H1 (cell line): ENCODE measurements at places on chromosomes 2 and 18. TPM values are rescaled to one million over a fixed set of nuclear protein-coding genes. Genes with fewer than 3 reads are reported as not detected.

DNA sequence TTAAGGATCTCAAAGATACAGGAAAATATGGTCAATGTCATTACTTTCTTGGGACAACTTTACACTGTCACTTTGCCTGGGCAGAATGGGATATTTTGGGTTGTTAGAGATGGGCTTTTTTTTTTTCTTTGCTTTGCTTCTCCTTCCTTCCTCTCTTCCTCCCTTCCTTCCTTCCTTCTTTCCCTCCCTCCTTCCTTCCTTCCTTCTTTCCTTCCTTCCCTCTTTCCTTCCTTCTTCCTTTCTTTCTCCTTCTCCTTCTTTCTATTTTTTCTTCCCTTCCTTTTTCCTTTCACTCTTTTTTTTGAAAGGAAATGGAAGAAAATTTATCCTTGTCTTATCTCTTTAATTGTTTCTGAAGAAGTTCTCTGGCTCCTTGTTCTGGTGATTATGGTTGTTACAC is 180.0 kb upstream of the CCDC68 start:
- DNase-seq: no peak
- no peaks in the 10 kb centered on the region for H3K36me3 ChIP-seq
- no peak overlapping the region for H3K27ac ChIP-seq
- H3K27me3 ChIP-seq: no peaks in the 10 kb centered on the region

DNA sequence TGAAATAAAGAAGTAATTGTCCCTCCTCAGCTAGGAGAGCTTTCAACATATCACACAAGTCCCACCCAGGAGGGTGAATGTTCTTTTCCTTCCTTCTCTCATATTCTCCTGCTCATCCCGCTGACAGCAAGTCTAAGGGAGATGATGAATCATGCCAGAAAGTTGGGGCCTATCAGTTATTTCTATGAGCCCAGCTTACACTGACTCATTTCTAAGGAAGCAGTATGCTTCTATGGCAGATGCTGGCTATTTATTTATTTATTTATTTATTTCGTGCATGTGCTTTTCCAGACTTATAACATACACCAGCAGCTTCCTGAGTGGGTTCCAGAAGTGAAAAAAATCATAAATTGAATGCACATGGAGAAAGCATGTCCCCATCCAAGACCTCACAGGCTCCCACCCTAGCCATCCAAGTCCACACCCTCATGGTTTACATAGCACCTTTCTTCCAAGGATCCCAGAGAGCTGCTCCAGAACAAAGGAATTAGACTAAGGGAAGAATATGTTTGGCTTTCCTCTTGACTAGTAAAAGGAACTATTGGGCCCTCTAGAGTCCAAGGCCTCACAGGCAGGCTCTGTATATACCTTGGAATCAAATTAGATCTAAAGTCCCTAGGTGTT is 1074.2 kb upstream of the ZEB2 start:
- no peak overlapping the region for H3K27ac ChIP-seq
- H3K36me3 ChIP-seq: no peaks in the 10 kb centered on the region
- no peaks in the 10 kb centered on the region; the same call in 1 of the 2 replicates for H3K4me1 ChIP-seq
- no peak for DNase-seq
- no peak overlapping the region for H3K4me3 ChIP-seq

GRCh38 chr2:223099561-223099960 is 47.6 kb downstream of the KCNE4 start:
- DNase-seq: no peak
- no peak overlapping the region for H3K4me3 ChIP-seq
- no peaks in the 10 kb centered on the region for H3K27me3 ChIP-seq
- no peak overlapping the region for H3K27ac ChIP-seq
- peaks cover 3% of the 10 kb centered on the region; the same call in 1 of the 2 replicates for H3K4me1 ChIP-seq

DNA sequence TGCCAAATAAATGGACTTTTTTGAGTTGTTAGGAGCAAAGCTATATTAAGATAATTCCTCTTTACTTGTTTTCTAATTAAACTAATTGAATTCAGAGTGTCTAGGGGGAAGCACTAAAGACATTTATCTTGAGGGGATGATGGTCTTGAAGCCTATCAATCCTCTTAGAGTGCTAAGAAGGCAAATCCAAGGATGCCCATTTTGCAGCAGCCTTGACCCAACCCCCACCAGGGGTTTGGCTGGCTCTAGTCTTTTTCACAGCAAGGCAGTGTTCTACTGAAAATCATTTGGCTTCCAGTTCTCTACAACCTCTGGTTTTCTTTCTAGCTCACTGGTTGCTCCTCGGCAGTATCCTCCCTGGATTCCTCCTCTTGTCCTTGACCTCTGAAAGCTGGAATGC is 6.5 kb upstream of the RAX start:
- DNase-seq: no peak
- H3K4me3 ChIP-seq: no peak overlapping the region
- no peak overlapping the region for H3K27ac ChIP-seq
- H3K36me3 ChIP-seq: no peaks in the 10 kb centered on the region
- H3K27me3 ChIP-seq: peaks cover 27% of the 10 kb centered on the region

GRCh38 chr2:124081154-124081716 is 56.1 kb downstream of the CNTNAP5 start:
- no peak overlapping the region for H3K4me3 ChIP-seq
- no peak for DNase-seq
- no peaks in the 10 kb centered on the region for H3K4me1 ChIP-seq
- no peaks in the 10 kb centered on the region for H3K27me3 ChIP-seq

DNA sequence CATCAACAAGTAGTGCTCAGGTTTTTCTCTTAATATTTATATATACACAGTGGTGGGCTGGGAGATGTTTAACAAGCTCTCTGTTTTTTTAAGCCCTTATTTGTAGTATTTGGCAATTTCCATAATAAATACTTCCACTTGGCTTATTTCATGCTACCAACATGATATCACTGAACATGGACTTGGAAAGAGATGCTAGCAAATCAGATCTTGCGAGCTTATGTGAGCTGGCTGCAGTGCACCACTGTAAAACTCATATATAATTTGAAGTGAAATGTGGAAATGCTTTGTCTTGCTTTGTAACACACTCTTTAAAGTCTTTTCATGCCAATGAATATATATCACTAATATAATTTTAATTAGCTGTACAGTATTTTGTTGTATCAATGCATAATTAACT is 155.7 kb downstream of the ALK start:
- DNase-seq: no peak
- no peaks in the 10 kb centered on the region for H3K27me3 ChIP-seq
- no peak overlapping the region for H3K4me3 ChIP-seq
- H3K27ac ChIP-seq: no peak overlapping the region

GRCh38 chr18:48769006-48769636 is 181.6 kb downstream of the SMAD7 start:
- DNase-seq: no peak
- no peak overlapping the region for H3K4me3 ChIP-seq
- H3K27ac ChIP-seq: no peak overlapping the region
- H3K27me3 ChIP-seq: no peaks in the 10 kb centered on the region

GRCh38 chr2:86360776-86361175 is 23.4 kb upstream of the REEP1 start:
- no peak overlapping the region for H3K4me3 ChIP-seq
- H3K36me3 ChIP-seq: no peaks in the 10 kb centered on the region
- no peak for DNase-seq
- H3K4me1 ChIP-seq: peaks cover 6% of the 10 kb centered on the region
- no peaks in the 10 kb centered on the region for H3K27me3 ChIP-seq

DNA sequence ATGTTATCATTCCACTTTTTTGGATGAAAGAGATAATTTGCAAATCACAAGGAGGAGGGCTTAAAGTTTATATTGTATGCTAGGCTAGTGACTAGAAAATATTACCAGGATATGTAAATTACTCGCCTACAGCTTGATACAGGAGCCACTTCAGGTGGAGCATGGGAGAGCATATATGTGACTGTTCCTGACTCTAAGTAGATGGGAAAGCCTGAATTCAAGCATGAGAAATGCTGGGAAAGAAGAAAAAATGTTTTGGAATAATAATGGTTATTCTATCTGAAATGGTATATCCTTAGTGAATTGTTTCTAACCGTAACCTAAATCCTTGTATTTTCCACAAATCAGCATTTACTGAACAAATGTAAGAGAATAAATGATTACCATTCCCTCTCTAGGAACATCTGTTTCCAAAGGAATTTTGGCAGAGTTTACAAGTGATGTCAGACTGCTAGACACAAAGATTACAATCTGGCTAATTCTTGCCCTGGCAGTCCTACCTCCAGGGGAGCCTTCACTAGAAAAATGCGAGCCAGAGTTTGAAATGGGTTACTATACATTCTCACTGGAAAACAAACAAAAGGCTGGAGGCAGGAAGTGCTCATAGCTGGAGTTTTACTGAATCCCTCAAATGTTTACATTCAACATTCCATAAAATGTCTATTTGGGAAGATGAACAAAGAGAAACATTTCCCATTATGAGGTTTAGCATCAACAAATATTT is 129.4 kb upstream of the MAPRE2 start:
- H3K36me3 ChIP-seq: no peaks in the 10 kb centered on the region
- DNase-seq: no peak
- no peak overlapping the region for H3K4me3 ChIP-seq
- H3K27me3 ChIP-seq: no peaks in the 10 kb centered on the region

- no peak for DNase-seq
- no peaks in the 10 kb centered on the region for H3K4me1 ChIP-seq
- H3K27ac ChIP-seq: no peak overlapping the region
- no peaks in the 10 kb centered on the region for H3K27me3 ChIP-seq
These were observed 39.8 kb downstream of the ANO7 start for GRCh38 chr2:241228081-241228859.

- H3K4me3 ChIP-seq: no peak overlapping the region
- no peaks in the 10 kb centered on the region for H3K36me3 ChIP-seq
- H3K27ac ChIP-seq: no peak overlapping the region
- no peaks in the 10 kb centered on the region for H3K4me1 ChIP-seq
These were observed 561.2 kb downstream of the METTL4 start for GRCh38 chr18:2009942-2010697.

GRCh38 chr2:101500860-101501259 is 25.9 kb upstream of the RFX8 start:
- DNase-seq: no peak
- H3K27me3 ChIP-seq: no peaks in the 10 kb centered on the region
- H3K4me3 ChIP-seq: no peak overlapping the region
- H3K4me1 ChIP-seq: no peaks in the 10 kb centered on the region

- H3K27me3 ChIP-seq: no peaks in the 10 kb centered on the region
- H3K4me1 ChIP-seq: peaks cover 14% of the 10 kb centered on the region
These were observed 14.5 kb downstream of the CYB5A start for GRCh38 chr18:74277296-74277695.

GRCh38 chr2:80591233-80591632 is 286.7 kb upstream of the LRRTM1 start:
- H3K27ac ChIP-seq: no peak overlapping the region
- H3K4me3 ChIP-seq: no peak overlapping the region
- no peak for DNase-seq
- no peaks in the 10 kb centered on the region for H3K4me1 ChIP-seq

GRCh38 chr2:151475071-151475470 is 65.4 kb downstream of the RIF1 start:
- DNase-seq: no peak
- peaks cover 16% of the 10 kb centered on the region for H3K36me3 ChIP-seq
- no peak overlapping the region for H3K27ac ChIP-seq

GRCh38 chr18:6363216-6363615 is 51.5 kb downstream of the L3MBTL4 start:
- H3K4me1 ChIP-seq: peaks cover 21% of the 10 kb centered on the region
- no peak for DNase-seq
- H3K36me3 ChIP-seq: no peaks in the 10 kb centered on the region
- no peak overlapping the region for H3K27ac ChIP-seq
- no peak overlapping the region for H3K4me3 ChIP-seq

DNA sequence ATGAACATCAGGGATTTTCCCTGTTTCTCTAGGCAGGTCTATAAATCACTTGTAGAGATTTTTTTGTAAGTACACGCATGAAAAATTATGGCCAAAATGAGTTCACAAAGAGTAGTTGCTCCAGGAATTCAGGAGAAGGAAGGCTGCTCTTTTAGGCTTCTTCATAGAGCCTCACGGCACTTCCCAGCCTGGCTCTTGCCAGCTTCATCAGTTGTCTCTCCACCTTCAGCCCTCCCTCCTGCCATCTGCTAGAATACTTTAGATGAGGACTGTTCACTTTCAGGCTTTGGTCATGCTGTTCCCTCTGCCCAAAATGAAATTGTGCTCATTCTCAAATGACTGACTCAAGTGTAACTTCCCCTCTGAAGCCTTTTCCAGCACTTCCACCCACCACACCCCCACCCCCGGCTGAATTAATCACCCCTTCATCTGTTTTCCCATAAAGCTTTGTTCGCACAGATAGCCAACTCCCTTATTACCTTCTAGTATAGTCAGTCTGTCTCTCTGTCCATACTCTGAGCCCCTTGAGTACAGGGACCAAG is 1.8 kb upstream of the ABCA12 start:
- H3K27me3 ChIP-seq: no peaks in the 10 kb centered on the region
- DNase-seq: no peak
- no peaks in the 10 kb centered on the region for H3K4me1 ChIP-seq
- H3K4me3 ChIP-seq: no peak overlapping the region
- H3K27ac ChIP-seq: no peak overlapping the region

DNA sequence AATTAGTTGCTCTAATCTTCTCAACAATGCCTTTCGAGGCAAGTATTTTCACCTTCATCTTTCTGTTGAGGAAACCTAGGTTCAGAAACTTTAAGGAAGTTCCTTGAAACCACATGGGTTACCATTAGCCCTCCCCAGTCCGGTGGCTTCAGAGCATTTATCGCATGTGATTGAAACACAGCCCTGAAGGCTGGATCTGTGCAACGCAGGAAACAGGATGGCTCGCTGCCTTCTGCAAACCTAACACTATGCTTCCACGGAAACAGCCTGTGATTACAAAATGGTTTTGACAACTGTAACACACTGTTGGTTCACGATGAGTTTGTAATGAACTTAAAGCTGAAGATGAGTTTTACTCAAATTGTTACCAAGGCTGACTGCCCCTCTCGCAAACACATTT is 68.5 kb downstream of the EPB41L3 start:
- H3K27ac ChIP-seq: no peak overlapping the region
- H3K4me3 ChIP-seq: no peak overlapping the region
- no peak for DNase-seq
- peaks cover 7% of the 10 kb centered on the region; the same call in 1 of the 2 replicates for H3K4me1 ChIP-seq

- H3K4me3 ChIP-seq: no peak overlapping the region
- DNase-seq: no peak
- no peaks in the 10 kb centered on the region for H3K36me3 ChIP-seq
These were observed 1.3 kb downstream of the ADRA2B start for GRCh38 chr2:96114903-96115581.

- no peak overlapping the region for H3K4me3 ChIP-seq
- H3K27ac ChIP-seq: no peak overlapping the region
- no peaks in the 10 kb centered on the region for H3K27me3 ChIP-seq
- H3K36me3 ChIP-seq: no peaks in the 10 kb centered on the region
- DNase-seq: no peak
These were observed 268.1 kb upstream of the ATP5MC3 start for GRCh38 chr2:175449616-175450015.

- no peaks in the 10 kb centered on the region for H3K36me3 ChIP-seq
- H3K27me3 ChIP-seq: no peaks in the 10 kb centered on the region
These were observed 99.5 kb downstream of the FHOD3 start for GRCh38 chr18:36397033-36397432.

Gene TMEFF2
- polyA plus RNA-seq: 0.91 and 1.0 TPM in 2 replicates

Gene TMEM163
- 3.1 and 3.2 TPM in 2 replicates for polyA plus RNA-seq

Gene TSN
- 30.6 and 44.4 TPM in 2 replicates for polyA plus RNA-seq

Gene CCDC74B
- 6.4 and 8.1 TPM in 2 replicates for polyA plus RNA-seq

Gene PRKAG3
- polyA plus RNA-seq: not detected in 2 replicates

Gene FHOD3
- 7.6 and 9.7 TPM in 2 replicates for polyA plus RNA-seq

Gene DYSF
- 5.8 and 6.6 TPM in 2 replicates for polyA plus RNA-seq

Gene RNASEH1
- 11.7 and 13.9 TPM in 2 replicates for polyA plus RNA-seq

Gene CRYGD
- polyA plus RNA-seq: 6.0 and 7.1 TPM in 2 replicates
